CD4-positive, alpha-beta T cell treated with Interleukin-2 at 100 ng/mL for 4 hours (primary cell): ENCODE measurements at places on chromosomes 12 and 14.

DNA sequence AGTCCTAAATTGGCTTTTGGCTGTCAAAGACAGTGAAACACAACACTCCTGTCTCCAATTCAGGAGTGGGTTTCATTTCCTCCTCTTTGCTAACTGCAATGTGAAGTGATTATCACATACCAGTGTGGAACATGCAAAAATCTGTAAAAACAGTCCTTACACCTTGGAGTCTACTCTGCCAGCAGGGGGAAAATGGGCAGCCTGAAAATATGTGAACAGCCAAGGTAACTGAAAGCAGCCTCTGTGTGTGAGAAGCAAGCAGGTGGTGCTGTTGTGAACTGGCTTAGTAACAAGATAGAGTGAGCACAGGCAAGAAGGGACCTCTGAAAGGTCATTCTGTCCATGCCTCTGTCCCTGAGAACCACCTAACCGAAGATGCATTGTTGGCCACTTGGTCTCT, 6.0 kb downstream of the PRMT8 start:
- DNase-seq, result no peak

GRCh38 chr12:818733-819132, 66.4 kb downstream of the WNK1 start:
- DNase-seq, result no peak

DNA sequence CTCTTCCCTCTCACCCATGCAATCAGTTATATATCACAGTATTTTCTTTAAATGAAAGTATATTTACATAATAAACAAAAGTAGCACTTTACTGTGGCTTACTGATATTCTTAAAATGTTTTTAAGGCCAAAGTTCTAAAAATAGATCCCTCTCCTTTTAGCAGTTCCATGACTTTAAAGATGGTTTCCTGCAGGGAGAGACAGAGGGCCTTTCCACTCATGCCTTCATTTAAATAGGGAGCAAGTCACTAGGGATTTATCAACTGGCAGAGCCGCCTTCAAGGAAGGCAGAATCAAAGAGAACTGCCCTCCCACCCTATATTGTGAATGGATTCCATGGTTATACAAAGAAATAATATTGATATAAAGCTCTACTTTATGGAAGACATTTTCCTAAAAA, 55.5 kb downstream of the DUSP16 start:
- no peak for DNase-seq

GRCh38 chr14:90447720-90448497, 51.1 kb downstream of the CALM1 start:
- DNase-seq, result no peak

DNA sequence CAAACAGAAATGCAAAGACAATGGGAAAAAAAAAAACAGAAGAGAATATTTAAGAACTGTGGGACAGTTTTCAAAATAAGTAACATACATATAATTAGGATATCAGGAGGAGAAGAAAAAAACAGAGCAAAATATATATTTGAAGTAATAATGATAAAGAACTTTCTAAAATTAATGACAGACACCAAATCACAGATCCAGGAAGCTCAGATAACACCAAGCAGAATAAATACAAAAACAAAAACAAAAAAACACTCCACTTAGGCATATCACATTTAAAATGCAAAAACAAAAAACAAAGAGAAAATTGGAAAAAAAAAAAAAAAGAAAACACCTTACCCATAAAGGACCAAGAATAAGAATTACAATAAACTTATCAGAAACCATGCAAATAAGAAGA, 9.6 kb upstream of the RFX4 start:
- no peak for DNase-seq

DNA sequence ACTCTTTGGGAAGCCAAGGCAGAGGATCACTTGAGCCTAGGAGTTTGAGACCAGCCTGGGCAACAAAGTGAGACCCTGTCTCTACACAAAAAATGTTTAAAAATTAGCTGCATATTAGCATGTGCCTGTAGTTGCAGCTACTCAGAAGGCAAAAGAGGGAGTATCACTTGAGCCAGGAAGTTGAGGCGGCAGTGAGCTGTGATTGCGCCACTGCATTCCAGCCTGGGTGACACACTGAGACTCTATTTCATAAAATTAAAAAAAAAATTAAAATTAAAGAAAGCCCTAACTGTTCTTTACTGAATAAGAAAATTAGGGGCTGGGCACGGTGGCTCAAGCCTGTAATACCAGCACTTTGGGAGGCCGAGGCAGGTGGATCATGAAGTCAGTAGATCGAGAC, 27.0 kb downstream of the SENP1 start:
- no peak for DNase-seq

GRCh38 chr12:94545935-94546771, 86.5 kb upstream of the CEP83 start:
- no peak for DNase-seq

DNA sequence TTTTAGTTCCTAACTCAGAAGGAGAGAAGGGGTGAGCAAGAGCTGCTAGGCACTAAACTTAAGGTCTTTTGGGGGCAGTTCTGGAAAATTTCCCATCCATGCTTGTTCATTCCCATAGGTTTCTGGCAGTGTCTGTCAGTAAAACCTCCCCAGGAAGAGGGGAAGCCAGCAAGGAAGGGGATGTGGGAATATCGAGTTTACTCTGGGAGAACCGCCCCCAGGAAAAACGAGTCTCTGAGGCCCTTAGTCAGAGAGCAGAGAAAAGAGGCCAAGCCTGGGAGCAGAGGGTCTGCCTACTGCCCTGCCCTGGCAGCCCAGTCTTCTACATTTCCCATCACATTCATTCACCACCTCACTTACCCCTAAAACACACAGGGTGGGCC, 55.9 kb downstream of the TMCC3 start:
- DNase-seq, result no peak

- DNase-seq, result no peak
These were observed 155.2 kb upstream of the AVPR1A start for GRCh38 chr12:63305901-63306875.

GRCh38 chr12:26319511-26319910, 124.1 kb downstream of the SSPN start:
- DNase-seq, result no peak

GRCh38 chr14:68707482-68707881, 85.4 kb downstream of the ZFP36L1 start:
- DNase-seq, result no peak

- DNase-seq, result no peak
These were observed 12.2 kb downstream of the FOS start for GRCh38 chr14:75290851-75291250.

GRCh38 chr12:6215932-6216494, 15.8 kb downstream of the CD9 start:
- no peak for DNase-seq

DNA sequence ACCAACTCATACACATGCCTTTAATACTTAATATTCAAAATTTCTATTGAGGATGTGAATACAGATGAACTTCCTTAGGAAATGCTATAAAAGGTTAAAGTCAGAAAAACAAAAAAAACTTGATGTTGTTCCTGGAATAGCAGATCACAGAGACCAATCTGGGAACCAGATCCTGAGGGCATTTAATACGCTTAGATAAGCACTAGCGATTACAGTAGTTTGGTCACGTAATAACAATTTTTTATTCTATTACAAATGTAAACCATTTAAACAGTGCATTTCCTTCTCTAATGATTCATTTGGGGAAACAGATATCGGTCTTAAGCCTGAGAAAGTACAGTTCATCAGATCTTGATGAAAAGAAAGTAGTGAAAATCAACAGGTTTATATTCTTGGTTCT, 30.8 kb upstream of the ABCC9 start:
- DNase-seq, result no peak

DNA sequence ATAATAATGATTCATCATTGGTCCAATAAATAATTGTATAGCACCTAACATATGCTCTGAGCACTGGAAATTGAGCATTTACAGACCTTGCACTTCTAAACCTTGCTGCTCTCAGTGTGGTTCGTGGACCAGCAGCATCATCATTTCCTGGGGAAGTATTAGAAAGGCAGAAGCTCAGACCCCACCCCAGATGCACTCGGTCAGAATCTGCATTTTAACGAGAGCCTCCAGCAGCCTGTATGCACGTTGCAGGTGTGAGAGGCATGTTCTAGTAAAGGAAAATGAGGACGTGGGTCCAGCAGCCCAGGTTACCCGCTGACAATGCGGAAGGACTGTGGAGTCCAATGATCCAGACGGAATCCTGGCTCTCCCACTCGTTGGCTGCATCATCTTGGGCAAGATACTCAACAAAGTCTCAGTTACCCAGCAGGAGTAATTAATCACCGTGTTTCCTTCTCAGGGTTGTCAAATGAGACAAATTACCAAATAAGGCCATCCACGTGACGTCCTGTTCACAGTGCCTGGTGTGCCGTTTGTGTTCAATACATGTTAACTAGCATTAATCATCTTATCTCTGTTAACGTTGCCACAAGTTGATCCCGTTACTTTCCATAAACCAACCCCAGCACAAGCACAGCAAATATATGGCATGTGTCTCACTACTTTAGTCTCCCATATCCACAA, 49.2 kb upstream of the CCND2 start:
- peak; percentile 9 for DNase-seq

GRCh38 chr12:58728397-58728796, 191.9 kb downstream of the LRIG3 start:
- no peak for DNase-seq

- no peak for DNase-seq
These were observed 335.2 kb downstream of the DPF3 start for GRCh38 chr14:72558721-72559120.

DNA sequence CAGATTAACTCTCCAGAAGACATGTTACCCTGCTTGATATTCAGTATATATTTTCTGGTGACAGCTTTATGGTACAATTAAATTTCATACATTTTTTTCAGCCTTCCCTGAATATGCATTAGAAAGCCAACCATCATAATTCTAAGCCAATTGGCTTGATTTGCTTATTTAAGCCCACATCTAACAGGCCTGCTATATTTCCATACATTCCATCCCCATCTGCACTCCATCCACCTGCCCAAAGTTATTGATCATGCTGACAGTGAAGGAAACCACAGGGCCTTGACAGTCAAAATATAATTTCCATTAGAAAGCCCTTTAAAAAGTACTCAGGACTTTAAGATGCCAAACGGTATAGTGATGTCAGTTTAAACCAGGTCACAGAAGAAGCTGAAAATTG, 164.3 kb downstream of the GXYLT1 start:
- no peak for DNase-seq

- no peak for DNase-seq
These were observed 105.3 kb downstream of the SLC6A15 start for GRCh38 chr12:84807249-84807648.

- DNase-seq, result no peak
These were observed 11.5 kb upstream of the TMTC2 start for GRCh38 chr12:82675246-82675645.

- no peak for DNase-seq
These were observed 228.8 kb upstream of the TBX3 start for GRCh38 chr12:114912811-114913210.

GRCh38 chr14:102215576-102216250, 76.0 kb downstream of the WDR20 start:
- no peak for DNase-seq

DNA sequence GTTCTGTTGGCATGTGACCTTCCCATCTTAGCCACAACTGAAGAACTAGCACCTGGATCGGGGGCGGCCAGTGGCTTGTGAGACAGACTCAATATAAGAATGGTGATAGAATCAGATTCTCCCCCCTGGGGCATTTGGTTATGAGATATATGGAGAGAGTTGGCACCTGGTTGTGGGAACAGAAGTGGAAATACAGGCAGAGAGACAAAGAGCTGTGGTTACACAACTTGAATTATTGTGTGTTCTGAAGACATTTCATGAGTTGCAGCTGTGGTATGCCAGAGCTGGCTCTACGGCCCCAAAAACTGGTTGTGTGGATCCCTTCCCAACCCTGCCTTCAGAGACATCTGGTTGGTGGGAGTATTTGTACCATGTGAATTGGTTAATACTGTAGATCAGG, 2.9 kb upstream of the MSRB3 start:
- DNase-seq, result no peak

DNA sequence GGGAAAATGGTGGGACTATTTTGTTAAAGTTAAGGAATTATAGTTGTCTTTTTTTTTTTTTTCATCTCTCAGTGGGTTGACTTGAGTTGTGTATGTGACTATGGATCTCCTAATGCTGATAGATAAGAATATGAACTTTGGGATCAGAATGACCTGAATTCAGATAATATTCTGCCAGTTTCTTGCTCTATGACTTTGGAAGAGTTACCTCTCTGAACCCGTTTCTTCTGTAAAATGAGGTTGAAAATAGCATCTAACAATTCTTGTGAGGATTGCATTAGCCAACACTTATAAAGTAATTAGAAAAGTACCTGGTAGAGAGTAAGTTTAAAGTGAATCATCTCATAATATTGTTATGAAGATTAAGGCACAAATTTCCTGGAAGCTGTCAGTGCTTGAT, 18.4 kb downstream of the EID3 start:
- no peak for DNase-seq

- DNase-seq, result no peak
These were observed 23.6 kb upstream of the PLEK2 start for GRCh38 chr14:67435603-67436002.

GRCh38 chr14:51552768-51553404, 98.8 kb upstream of the FRMD6 start:
- DNase-seq, result no peak

GRCh38 chr12:4545195-4545594, 6.5 kb downstream of the RAD51AP1 start:
- no peak for DNase-seq

- no peak for DNase-seq
These were observed 15.2 kb downstream of the PITPNM2 start for GRCh38 chr12:123135688-123136087.

DNA sequence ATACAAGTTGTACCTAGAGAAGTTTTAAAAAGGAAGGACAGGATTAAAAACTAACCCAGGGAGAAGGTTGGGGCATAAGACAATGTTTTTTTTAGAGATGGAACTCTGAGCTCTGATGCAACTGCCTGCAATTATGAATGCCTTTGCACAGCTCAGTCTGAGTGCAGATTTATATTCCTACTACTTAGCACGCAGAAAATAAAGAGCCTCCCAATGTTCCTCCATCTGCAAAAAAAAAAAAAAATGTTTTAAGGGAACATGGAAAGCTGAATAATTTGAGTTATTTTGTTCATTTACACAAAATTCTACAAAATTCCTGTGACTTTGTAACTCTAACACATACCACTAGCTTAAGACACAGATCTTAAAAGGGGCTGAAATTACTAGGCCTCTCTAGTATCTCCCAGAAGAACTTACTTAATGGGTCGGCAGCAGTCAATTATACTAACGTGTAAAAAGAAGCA, 15.7 kb downstream of the CLIP1 start:
- no peak for DNase-seq

- no peak for DNase-seq
These were observed 97.9 kb downstream of the RERGL start for GRCh38 chr12:17992002-17992656.

GRCh38 chr12:89379148-89379838, 27.0 kb upstream of the DUSP6 start:
- no peak for DNase-seq

- no peak for DNase-seq
These were observed 180.7 kb upstream of the PRICKLE1 start for GRCh38 chr12:42770261-42770660.

GRCh38 chr14:61334197-61334701, 12.9 kb downstream of the PRKCH start:
- peak; percentile 51 for DNase-seq
